ENCODE measurements at places on chromosomes 1 and 21. TPM values are rescaled to one million over a fixed set of nuclear protein-coding genes. Genes with fewer than 3 reads are reported as not detected.

SHCBP1L gene
- not detected for total RNA-seq

KRTAP10-3 gene
- not detected for total RNA-seq

SERPINC1 gene
- not detected for total RNA-seq

FAM131C gene
- 0.25 TPM for total RNA-seq

TXLNA gene
- total RNA-seq = 45.4 TPM

NMNAT2 gene
- total RNA-seq = 20.9 TPM

RBM11 gene
- 3.9 TPM for total RNA-seq

IFNAR2 gene
- 16.1 TPM for total RNA-seq

AMY1A gene
- not detected for total RNA-seq

ATAD3C gene
- total RNA-seq = 2.0 TPM

KRTAP11-1 gene
- total RNA-seq = not detected

OLFM3 gene
- total RNA-seq = 0.73 TPM

TMEM82 gene
- total RNA-seq = 0.21 TPM

IGSF5 gene
- total RNA-seq = 4.4 TPM

KCNH1 gene
- 0.38 TPM for total RNA-seq

PROK1 gene
- not detected for total RNA-seq

IGSF9 gene
- 28.1 TPM for total RNA-seq

CDKN2C gene
- total RNA-seq = not detected

KCNN3 gene
- total RNA-seq = 3.0 TPM

GPR3 gene
- 9.4 TPM for total RNA-seq

BCAR3 gene
- total RNA-seq = 8.3 TPM

HPDL gene
- total RNA-seq = 60.6 TPM

CD1E gene
- total RNA-seq = not detected

DPYD gene
- total RNA-seq = 0.73 TPM
